CD14-positive monocyte (primary cell): ENCODE measurements at places on chromosomes 7 and 10.

DNA sequence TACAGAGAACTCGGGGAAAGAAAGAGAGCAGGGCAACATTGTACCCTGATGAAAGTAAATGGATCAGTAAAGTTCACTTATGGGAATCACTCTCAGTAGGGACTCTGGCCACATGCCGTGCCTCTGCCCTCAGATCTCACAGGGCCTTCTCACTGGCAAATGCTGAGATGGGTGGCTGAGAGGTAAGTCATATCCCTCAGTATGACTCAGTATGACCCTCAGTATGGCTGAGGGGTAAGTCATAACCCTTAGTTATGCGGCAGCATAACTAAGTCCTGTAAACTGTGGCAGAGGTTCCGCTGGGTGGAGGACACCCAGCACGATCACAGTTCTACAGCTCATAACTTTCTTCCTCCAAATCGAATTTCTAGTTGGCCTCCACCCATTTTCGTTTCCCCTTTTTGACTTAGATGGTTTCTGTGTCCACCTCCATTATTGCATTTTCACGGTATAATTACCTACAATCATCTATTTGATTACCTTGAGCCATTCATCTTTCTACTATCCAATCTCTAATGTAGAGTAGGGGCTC lies 26.5 kb upstream of the WNT16 start:
- no peaks in the 10 kb centered on the region for H3K36me3 ChIP-seq
- no peak for DNase-seq
- H3K27ac ChIP-seq, result no peak overlapping the region
- H3K4me3 ChIP-seq, result no peak overlapping the region

GRCh38 chr7:129841465-129841864 lies 111.3 kb downstream of the UBE2H start:
- H3K27me3 ChIP-seq, result no peaks in the 10 kb centered on the region
- H3K27ac ChIP-seq, result no peak overlapping the region
- no peak overlapping the region for H3K4me3 ChIP-seq
- H3K36me3 ChIP-seq, result peaks cover 25% of the 10 kb centered on the region
- peaks cover 26% of the 10 kb centered on the region for H3K4me1 ChIP-seq

- H3K27me3 ChIP-seq, result no peaks in the 10 kb centered on the region
- no peak for DNase-seq
- no peak overlapping the region for H3K27ac ChIP-seq
- H3K4me1 ChIP-seq, result no peaks in the 10 kb centered on the region
- H3K4me3 ChIP-seq, result no peak overlapping the region
Observed at GRCh38 chr7:15921576-15921975, 235.1 kb upstream of the MEOX2 start.

GRCh38 chr7:15985587-15986384 lies 299.3 kb upstream of the MEOX2 start:
- H3K27me3 ChIP-seq, result no peaks in the 10 kb centered on the region
- no peak for DNase-seq
- H3K36me3 ChIP-seq, result no peaks in the 10 kb centered on the region
- no peak overlapping the region for H3K4me3 ChIP-seq

DNA sequence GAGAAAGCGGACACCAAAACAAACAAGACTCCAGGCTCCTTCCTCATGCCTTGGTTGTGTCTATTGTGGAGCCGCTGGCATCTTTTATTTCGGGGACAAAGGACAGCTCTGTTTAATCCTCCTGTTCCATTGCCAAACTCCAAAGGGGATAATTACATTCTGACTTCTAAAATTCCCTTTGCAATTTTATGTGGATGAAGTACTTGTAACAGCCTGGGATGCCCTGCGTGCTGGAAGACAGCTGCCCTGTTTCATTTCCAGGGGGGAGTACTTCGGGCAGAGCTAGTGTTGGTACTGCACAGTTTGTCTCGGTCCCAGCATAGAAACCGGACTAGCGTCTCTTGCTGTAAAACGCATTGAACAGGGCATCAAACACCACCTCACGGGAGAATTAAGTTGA lies 90.9 kb downstream of the BAMBI start:
- DNase-seq, result no peak
- H3K4me1 ChIP-seq, result no peaks in the 10 kb centered on the region
- H3K4me3 ChIP-seq, result no peak overlapping the region

GRCh38 chr10:60795465-60796202 lies 17.4 kb downstream of the CDK1 start:
- no peak for DNase-seq
- H3K27me3 ChIP-seq, result no peaks in the 10 kb centered on the region
- no peaks in the 10 kb centered on the region for H3K4me1 ChIP-seq
- no peak overlapping the region for H3K4me3 ChIP-seq

- H3K4me1 ChIP-seq, result no peaks in the 10 kb centered on the region
- no peak overlapping the region for H3K4me3 ChIP-seq
- no peaks in the 10 kb centered on the region for H3K27me3 ChIP-seq
Observed at GRCh38 chr7:4020086-4020485, 662.0 kb upstream of the FOXK1 start.

- peak overlapping the region; percentile 12 for H3K4me3 ChIP-seq
- H3K27me3 ChIP-seq, result no peaks in the 10 kb centered on the region
- peaks cover 62% of the 10 kb centered on the region for H3K4me1 ChIP-seq
Observed at GRCh38 chr10:47261121-47261520, 38.9 kb upstream of the GDF10 start.

GRCh38 chr7:3041986-3042675 lies 1.5 kb downstream of the CARD11 start:
- no peaks in the 10 kb centered on the region for H3K36me3 ChIP-seq
- H3K4me3 ChIP-seq, result no peak overlapping the region
- peaks cover 2% of the 10 kb centered on the region for H3K27me3 ChIP-seq
- H3K4me1 ChIP-seq, result peaks cover 4% of the 10 kb centered on the region
- no peak for DNase-seq
- H3K27ac ChIP-seq, result no peak overlapping the region

GRCh38 chr10:91354166-91355075 lies 55.7 kb upstream of the HECTD2 start:
- DNase-seq, result no peak
- H3K27me3 ChIP-seq, result no peaks in the 10 kb centered on the region

- no peak for DNase-seq
- H3K27ac ChIP-seq, result no peak overlapping the region
- H3K27me3 ChIP-seq, result no peaks in the 10 kb centered on the region
- H3K4me3 ChIP-seq, result no peak overlapping the region
- H3K4me1 ChIP-seq, result peaks cover 19% of the 10 kb centered on the region
Observed at GRCh38 chr7:129855234-129855673, 97.5 kb downstream of the UBE2H start.

DNA sequence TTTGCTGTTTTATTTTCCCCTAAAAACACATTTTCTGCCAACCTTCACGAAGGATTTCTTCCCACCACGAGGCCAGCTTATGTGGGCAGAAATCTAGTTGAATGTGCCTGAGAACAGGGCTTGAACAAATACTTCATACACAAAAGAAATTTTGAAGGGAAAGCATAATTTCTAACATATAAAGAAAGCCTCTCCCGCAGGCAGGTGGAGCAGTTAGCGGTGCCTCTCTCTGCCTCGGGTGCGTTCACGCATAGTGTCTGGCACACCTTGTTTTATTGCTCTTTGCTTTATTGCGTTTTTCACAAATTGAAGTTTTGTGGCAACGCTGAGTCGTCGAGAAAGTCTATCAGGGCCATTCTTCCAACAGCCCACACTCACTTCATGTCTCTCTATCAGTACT lies 7.0 kb upstream of the CSGALNACT2 start:
- peaks cover 68% of the 10 kb centered on the region for H3K4me1 ChIP-seq
- no peaks in the 10 kb centered on the region for H3K27me3 ChIP-seq
- no peak for DNase-seq

GRCh38 chr7:44291733-44292419 lies 33.5 kb downstream of the CAMK2B start:
- no peaks in the 10 kb centered on the region for H3K27me3 ChIP-seq
- DNase-seq, result no peak
- no peaks in the 10 kb centered on the region for H3K36me3 ChIP-seq
- H3K4me3 ChIP-seq, result no peak overlapping the region

DNA sequence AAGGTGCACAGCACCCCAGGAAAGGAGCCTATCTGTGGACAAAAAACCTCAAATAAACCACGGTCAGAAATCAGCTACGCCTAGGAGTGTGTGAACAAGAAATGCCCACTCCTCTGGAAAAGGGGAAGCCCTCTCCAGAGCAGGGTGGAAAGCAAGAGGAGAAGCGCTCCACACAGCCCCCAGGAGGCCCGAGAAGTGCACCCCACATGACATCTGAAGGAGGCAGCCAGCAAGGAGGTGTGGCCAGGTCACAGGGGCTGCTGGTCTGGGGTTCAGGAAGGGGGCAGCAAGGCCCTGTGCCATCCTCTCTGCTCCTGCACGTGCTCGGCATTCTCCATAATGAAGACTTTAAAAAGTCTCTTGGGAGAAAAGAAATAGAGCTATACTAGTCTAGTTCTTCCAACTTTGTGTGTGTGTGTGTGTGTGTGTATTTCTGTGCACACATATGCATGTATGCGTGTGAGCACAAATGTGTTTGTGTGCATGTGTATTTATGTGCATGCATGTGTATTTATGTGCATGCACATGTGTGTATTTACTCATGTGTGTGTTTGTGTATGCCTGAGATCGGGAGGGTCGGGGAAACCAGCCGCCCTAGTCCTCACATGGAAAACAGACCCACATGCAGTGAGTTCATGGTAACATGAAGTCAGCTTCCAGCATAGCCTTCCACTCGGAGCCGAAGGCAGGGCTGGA lies 76.5 kb downstream of the TNS3 start:
- no peak for DNase-seq
- no peaks in the 10 kb centered on the region for H3K27me3 ChIP-seq
- peaks cover 32% of the 10 kb centered on the region for H3K4me1 ChIP-seq
- peak overlapping the region; percentile 78 for H3K27ac ChIP-seq
- peaks cover 84% of the 10 kb centered on the region for H3K36me3 ChIP-seq

- H3K27ac ChIP-seq, result no peak overlapping the region
- no peaks in the 10 kb centered on the region for H3K36me3 ChIP-seq
- no peaks in the 10 kb centered on the region for H3K4me1 ChIP-seq
- H3K27me3 ChIP-seq, result no peaks in the 10 kb centered on the region
Observed at GRCh38 chr10:128972036-128972405, 495.0 kb upstream of the MGMT start.

DNA sequence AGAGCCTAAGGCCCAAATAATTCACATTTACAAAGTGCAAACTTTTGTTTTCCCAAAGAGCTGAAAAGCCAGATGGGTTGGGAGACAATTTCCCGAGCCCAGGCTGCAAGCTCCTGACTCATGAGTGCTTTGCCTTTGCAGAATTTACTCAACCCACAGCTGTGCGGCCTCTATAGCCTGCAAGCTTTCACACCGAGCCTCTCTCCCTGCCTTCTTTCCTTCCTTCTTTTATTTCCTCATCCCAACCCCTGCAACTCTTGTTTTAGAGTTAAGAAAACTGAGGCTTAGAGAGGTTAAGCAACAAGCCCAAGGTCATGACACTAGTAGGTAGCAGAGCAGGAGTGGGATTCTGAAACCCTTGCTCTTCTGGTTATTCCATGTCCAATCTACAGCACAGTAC lies 203.0 kb upstream of the GPR26 start:
- H3K27ac ChIP-seq, result peak overlapping the region; percentile 52
- no peak overlapping the region for H3K4me3 ChIP-seq
- no peaks in the 10 kb centered on the region for H3K36me3 ChIP-seq
- H3K4me1 ChIP-seq, result peaks cover 54% of the 10 kb centered on the region

DNA sequence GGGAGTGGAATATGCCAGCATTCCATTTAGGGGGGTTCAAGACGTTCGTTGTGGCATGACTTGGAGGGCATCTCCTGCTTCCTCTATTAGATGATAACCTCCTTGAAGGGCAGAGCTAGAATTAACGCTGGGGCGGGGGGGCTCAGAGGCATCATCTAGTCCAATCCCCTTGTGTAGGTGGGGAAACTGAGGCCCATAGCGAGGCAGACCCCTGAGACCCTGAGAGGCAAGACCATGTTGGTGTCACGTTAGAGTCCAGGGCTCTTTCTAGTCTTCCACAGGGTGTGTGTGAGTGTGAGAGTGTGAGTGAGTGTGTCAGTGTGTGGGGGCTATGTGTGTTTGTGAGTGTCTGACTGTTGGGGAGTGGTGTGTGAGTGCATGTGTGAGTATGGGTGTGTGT lies 29.3 kb upstream of the NUB1 start:
- H3K27me3 ChIP-seq, result no peaks in the 10 kb centered on the region
- H3K4me3 ChIP-seq, result no peak overlapping the region
- no peaks in the 10 kb centered on the region for H3K36me3 ChIP-seq

DNA sequence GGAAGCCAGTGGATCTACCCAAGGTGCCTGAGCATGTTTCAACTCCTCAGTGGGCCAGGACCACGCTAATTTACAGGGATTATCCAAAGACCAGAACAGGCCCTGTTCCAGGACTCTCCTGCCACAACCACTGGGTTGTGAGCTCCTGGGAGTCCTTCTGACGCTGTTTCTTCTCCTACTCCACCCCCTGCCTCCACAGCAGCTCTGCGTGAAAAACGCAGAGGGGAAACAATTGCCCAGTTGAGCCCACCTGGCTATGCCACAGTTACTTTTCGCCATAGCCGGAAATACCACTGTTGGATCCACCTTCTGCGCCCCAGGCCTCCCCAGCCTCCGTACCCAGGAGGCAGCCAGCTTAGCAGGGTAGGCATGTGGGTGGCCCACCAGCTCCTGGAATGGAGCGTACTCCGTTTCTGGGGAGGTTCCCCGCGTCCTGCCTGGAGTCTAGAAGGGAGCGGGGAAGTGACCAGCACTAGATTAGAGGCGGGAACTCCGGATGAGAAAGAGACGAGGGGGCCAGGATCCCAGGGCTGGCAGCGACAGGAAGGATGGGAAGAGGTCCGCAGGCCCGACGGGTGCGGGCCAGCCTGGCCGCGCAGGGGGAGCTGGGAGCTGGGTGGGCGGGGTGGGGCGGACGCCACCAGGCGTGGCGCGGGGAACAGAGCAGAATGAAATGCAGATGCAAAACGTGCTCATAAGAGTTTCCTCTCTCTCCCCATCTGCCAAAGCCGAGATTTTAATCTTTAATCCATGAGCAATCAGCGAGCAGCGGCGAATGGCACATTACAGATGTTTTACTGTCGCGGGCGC lies 32.1 kb upstream of the PAX2 start:
- H3K27ac ChIP-seq, result no peak overlapping the region
- H3K4me3 ChIP-seq, result no peak overlapping the region
- no peaks in the 10 kb centered on the region for H3K36me3 ChIP-seq
- DNase-seq, result no peak

GRCh38 chr10:110013630-110014293 lies 6.0 kb downstream of the ADD3 start:
- no peak for DNase-seq
- no peaks in the 10 kb centered on the region for H3K36me3 ChIP-seq
- H3K27me3 ChIP-seq, result no peaks in the 10 kb centered on the region
- peaks cover 59% of the 10 kb centered on the region for H3K4me1 ChIP-seq
- no peak overlapping the region for H3K4me3 ChIP-seq

DNA sequence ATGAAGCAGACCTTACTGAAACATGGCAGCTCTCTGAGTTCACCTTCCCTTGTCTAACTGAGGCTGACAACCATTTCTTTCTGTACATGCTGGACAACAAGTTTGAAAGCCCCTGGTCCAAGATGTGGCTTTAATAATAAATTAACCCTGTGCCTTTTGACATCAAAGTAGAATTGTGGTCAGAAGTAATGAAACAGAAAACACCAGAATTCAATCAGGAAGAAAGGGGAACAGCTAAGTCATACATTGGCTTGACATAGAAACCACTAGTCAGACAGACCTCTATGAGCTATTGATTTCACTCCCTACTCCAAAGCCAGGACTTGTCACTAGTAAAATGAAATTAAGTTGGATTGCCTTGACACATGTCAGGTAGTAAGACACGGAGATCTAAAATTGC lies 175.2 kb upstream of the ASAH2 start:
- DNase-seq, result no peak
- no peaks in the 10 kb centered on the region for H3K27me3 ChIP-seq
- H3K4me1 ChIP-seq, result peaks cover 34% of the 10 kb centered on the region
- H3K36me3 ChIP-seq, result no peaks in the 10 kb centered on the region
